ENCODE measurements at places on chromosomes 1 and 21.

DNA sequence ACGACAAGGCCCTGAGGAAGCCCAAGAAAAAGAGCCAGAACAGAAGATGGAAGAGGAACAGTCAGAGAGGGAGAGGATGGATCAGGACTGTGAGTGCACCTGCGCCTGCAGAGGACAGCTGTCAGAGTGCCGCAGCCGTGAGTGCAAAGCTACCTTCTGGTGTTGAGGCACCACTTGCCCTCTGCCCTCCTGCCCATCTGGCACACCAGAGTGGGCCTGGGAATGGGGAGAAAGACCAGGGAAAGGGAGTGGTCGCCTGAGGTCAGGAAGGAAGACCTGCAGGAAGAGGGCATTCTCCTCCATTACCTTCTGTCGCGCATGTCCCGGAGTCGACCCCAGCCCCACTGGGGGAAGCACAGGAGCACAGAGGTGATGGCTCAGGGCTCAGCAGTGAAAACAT lies 26.2 kb downstream of the VASH2 start:
- no peak for DNase-seq

DNA sequence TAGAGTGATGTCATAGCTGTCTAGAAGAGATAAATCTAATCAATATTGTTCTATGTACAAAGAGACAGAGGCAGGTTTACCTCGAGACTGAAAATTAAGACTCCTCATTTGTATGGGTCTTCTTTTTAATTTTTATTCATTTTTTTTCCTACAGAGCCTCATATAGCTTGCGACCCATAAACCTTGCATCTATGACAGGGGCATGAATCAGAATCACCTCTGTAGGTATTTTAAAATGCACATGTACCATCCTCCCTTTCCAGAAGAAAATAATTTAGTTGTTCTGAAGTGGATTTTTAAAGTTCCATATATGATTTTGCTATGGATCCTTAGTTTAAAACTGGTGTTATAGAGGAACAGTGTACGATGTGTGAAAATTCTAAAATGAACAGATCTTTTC lies 64.5 kb downstream of the KCNK2 start:
- no peak for DNase-seq

DNA sequence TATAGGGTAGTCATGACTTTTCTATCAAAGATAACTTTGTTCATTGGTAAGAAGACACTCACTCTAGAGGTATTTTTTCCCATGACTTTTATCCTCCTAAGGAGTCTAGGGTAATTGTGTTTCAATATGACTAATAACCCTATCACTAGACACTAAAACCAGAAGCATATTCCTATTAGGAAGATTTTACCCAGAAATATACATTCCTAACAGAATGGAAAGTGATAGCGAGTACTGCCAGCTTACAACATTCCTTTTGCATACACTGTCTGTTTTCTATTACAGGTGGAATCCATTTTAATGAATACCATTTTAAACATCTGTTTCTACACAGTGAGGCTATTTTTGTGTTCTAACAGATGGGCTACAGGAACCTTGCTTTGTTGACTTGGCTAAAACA lies 31.4 kb upstream of the C1orf185 start:
- DNase-seq: no peak

DNA sequence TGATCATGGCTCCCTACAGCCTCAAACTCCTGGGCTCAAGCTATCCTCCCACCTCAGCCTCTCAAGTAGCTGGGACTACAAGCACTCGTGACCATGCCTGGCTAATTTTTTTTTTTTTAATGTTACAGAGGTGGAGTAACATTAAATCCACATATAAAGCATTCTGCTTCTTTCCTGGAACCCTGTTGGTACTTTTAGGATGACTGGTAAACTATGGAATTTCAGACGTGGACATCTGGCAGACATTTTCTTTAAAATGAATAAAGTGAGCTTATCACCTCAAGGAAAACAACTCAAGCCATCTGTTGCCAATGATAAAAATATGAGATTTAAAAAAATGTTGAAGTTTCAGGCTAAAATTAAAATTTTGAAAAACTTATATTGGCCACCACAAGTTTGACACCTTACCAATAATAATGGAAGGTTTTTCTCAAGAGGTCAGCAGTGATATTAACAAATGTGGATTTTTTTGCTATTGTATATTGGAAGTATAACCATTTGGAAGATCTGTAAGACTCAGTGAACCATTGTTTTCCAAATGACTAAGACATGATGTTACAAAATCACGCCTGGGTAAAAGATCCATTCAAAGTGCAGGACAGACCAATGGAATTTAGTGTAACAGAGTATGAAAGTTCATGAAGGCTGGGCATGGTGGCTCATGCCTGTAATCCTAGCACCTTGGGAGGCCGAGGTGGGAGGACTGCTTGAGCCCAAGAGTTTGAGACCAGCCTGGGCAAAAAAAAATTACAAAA lies 52.7 kb upstream of the EIF4G3 start:
- no peak for DNase-seq

GRCh38 chr1:215489771-215490565 lies 77.1 kb upstream of the KCTD3 start:
- DNase-seq: no peak

DNA sequence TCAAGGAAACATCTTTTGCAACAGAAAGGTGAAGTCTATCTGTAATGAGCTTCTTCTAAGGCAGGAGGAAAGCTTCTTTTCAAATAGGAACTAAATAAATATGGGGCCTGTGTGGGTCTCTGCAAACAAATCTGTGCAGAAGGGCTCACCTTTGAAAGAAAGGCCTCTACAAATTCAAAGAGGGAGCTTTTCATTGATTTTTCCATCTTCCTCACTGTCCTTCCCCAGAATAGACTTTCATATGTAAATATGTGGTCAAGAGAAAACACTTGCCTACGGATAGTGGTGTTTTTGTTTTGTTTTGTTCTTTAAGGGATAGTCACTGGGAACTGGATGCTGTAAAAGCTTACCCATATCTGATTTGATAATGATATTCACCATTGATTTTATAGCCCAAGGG lies 223.4 kb downstream of the DSCAM start:
- DNase-seq: no peak

DNA sequence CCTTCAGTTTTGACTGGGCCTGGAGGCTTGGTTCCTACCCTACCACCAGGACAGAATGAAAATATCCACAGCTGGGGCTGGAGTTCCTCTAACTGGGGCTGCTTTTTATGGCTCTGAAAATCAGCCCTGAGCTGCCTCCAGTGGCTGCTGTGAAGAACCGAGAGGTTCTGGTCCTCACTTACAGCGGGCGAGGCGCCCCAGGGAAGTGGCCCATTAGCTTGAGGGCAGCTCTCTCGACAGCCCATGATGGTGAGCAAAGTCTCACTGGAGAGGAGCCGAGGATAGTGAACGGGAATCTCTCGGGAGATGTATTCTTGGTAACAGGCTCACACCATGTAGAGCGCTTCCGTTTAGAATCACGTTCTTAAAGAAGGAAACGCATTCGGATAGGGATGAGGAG lies 459.7 kb downstream of the KIF26B start:
- no peak for DNase-seq

GRCh38 chr1:39321979-39322378 lies 117.5 kb downstream of the MACF1 start:
- DNase-seq: no peak

GRCh38 chr1:44353604-44354003 lies 1.5 kb downstream of the ERI3 start:
- no peak for DNase-seq

DNA sequence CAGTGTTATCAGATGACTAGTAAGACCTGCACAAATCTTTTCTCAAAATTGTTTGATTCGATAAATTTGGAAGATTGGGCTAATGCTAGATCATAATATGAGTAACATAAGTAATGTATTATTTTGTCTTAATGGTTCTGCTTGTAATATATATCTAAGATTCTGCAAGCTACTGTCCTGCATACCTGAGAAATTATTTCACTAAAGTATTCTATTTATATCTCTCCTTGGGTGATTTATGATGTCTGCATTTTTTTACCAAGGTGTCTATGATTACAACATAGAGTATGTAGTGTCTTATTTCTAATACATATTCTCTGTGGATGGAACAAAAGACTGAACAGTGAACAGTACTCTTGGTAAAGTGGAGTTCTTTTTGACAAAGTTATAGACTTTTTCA lies 166.6 kb downstream of the CLEC20A start:
- no peak for DNase-seq

DNA sequence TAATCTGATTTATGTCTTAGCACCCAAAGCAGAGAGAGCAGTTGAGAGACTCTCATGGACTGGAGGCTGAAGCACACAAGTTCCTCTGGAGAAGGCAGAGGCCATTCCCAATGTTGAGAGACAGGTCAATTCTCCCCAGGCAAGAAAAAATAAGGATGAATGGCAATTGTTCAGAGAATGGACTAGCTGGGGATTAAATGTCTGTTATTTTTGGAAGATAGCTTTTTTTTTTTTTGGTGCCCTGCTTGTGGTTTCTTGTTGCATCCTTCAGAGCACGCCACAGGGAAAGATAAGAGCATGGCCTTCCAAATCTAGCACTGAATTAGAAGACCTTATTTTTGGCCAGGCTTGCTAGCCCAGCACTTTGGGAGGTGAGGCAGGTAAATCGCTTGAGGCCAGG lies 65.6 kb upstream of the ERRFI1 start:
- no peak for DNase-seq

GRCh38 chr21:32463367-32463766 lies 50.9 kb downstream of the EVA1C start:
- DNase-seq: no peak

GRCh38 chr1:91635763-91636162 lies 135.1 kb downstream of the CDC7 start:
- DNase-seq: no peak

GRCh38 chr21:15421947-15422346 lies 307.8 kb upstream of the USP25 start:
- no peak for DNase-seq

- no peak for DNase-seq
Observed at GRCh38 chr1:33828654-33829053, 35.2 kb upstream of the HMGB4 start.

DNA sequence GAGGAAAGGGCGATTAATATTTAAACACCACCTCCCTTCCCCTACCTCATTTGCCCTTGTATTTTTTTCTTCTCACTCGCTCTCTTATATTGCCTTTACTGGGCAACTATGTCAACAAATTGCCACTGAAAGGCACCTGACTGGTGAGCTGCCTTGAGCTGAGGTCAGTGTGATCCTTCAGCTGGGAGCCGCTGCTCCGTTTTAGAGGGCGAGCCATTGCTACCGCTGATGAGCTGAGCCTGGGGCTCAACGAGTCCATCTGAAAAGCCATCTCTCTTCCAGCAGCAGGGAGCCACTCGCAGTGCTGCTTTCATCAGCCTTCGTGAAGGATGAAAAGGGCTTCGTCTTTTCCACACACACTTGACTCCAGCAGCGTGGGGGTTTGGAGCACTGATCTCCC lies 108.0 kb upstream of the KIF26B start:
- DNase-seq: no peak

DNA sequence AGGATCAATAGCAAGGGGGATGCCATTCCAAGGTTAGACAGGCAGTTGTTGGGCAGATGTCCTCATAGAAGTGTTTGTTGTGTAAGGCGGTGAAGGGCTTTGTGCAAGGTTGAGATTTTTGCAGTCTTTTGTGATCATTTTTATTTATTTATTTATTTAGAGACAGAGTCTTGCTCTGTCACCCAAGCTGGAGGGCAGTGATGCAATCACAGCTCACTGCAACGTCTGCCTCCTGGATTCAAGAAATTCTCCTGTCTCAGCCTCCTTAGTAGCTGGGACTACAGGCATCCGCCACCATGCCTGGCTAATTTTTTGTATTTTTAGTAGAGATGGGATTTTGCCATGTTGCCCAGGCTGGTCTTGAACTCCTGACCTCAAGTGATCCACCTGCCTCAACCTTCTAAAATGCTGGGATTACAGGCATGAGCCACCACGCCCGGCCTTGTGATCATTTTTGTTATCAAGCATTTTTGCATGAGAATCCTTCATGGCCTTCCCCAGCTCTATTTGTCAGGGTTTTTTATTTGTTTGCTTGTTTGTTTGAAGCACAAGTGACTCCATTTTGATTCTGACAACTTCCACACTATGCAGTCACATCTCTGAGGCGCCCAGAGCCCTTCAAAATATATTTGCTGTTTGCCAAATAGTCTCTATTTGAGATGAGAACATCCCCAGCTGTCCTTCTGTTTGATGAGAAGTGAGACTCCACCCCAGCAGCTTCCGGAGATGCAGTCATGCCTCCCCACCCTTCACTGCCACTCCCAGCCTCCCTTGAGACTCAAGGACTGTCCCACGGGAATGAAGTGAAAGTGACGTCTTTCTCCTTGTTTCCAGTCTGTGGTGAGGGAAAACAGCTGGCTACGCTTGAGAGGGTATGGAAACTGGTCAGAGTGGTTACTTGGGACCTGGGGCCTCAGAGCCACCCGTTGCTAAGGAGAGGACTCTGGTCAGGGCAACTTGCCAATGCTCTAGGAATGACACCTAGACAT lies 38.0 kb downstream of the TMEM50B start:
- no peak for DNase-seq

- DNase-seq: no peak
Observed at GRCh38 chr1:2374252-2375155, 16.9 kb downstream of the MORN1 start.

GRCh38 chr1:224783006-224783651 lies 146.3 kb upstream of the DNAH14 start:
- DNase-seq: no peak

- peak; percentile 37 for DNase-seq
Observed at GRCh38 chr1:31376375-31377134, 3.7 kb upstream of the FABP3 start.

- peak; percentile 42 for DNase-seq
Observed at GRCh38 chr1:107750364-107750959, 214.5 kb downstream of the VAV3 start.

- peak; percentile 71 for DNase-seq
Observed at GRCh38 chr1:39919545-39919944, 17.8 kb upstream of the MYCL start.

- DNase-seq: no peak
Observed at GRCh38 chr1:156643778-156644092, 1.8 kb downstream of the BCAN start.

GRCh38 chr1:3772715-3773571 lies at the start of gene SMIM1:
Gene SMIM1, plus strand, starts transcription at chr1:3772749. Its CDS starts 2,625 bp downstream, at chr1:3775374.
- DNase-seq: no peak

- no peak for DNase-seq
Observed at GRCh38 chr1:113654883-113655282, 104.4 kb downstream of the PHTF1 start.

Data from Caco-2 (cell line).